ENCODE measurements at places on chromosomes 16 and 17.

- DNase-seq = no peak
These were observed 14.7 kb downstream of the GSPT1 start for GRCh38 chr16:11901091-11901490.

- no peak for DNase-seq
These were observed 42.2 kb downstream of the NDEL1 start for GRCh38 chr17:8477715-8478441.

DNA sequence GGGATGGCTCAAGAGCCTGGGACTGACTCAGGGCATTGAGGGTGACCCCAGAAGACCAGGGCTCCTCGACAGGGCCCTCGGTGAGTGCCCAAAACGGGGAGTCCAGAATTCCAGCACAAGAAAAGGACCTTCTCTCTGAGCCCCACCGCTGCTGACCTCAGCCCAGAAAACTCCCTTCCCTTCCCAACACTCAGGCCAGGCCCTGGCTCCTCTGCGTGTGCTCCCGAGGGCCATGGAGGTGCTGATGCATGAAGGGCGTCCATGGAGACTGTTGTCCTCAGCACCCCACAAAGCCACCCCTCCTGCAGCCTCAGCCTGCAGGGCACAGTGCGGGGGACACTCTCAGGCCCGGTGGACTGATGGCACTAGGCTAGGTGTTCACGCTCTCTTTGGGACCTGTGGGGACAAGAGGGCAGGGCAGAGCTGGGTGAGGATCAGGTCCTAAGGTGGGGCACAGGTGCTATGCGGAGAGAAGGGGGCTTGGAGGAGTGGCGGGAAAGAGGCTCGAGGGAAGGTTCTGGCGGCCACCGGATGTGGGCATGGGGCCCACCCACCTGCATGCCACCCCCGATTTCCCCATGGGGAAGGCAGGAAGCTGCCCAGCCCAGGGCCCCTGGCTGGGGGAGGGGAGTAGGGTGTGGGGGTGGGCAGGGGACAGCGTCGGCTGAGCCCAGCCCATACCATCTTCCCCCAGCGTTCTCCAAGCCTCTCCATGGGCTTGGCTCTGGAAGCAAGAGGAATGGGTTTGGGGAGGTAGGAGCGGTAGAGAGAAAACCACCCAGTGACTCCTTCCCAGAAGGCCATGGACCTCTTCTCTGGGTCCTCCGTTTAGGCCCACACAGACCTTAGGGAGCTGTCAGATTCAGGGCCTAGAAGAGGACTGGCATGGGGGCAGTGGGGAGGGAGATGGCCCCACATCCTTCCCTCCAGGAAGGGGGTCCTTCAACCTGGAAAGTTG lies 4.5 kb upstream of the TSPOAP1 start:
- peak; percentile 69 for DNase-seq

DNA sequence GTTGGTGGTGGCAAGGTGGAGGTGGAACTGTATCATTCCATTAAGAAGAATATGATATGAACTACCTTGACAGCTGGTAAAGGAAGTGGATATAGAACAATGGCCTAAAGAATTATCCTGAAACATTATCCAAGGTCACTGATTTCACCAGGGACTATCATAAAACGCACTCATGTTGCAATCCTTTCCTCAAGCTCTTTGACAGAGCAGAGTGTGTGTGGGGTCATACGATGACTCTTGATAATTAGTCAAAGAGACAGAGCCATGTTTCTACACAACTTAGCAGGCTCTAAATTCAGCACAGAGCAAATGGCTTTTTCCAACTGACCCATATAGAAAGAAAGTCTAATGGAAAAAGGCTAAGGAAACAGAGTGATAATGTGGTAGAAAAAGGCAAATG lies 126.4 kb upstream of the ANKFN1 start:
- no peak for DNase-seq

DNA sequence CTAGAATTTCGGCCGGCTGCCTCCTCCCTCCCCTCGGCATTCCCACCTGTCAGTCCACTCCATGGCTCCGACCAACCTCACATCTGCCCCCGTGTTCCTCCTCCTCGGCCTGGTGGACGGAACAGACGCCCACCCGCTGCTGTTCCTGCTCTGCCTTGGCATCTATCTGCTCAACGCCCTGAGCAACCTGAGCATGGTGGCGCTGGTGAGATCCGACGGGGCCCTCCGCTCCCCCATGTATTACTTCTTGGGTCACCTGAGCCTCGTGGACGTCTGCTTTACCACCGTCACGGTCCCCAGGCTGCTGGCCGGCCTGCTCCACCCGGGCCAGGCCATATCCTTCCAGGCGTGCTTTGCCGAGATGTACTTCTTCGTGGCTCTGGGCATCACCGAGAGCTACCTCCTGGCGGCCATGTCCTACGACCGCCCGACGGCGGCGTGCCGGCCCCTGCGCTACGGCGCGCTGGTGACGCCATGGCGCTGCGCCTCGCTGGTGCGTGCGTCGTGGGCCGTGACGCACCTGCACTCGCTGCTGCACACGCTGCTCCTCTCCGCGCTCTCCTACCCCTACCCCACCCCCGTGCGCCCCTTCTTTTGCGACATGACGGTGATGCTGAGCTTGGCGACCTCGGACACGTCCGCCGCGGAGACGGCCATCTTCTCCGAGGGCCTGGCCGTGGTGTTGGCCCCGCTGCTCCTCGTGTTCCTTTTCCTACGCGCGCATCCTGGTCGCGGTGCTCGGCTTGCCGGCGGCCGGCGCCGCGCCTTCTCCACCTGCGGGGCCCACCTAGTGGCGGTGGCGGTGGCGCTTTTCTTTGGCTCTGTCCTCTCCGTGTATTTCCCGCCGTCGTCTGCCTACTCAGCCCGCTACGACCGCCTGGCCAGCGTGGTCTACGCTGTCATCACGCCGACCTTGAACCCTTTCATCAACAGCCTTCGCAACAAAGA lies at the start of gene OR3A2:
Gene OR3A2, minus strand, starts transcription at position 440 of the 948 bp plus-strand sequence.
- DNase-seq = no peak

- no peak for DNase-seq
These were observed 13.0 kb downstream of the NMRAL1 start for GRCh38 chr16:4461250-4462085.

DNA sequence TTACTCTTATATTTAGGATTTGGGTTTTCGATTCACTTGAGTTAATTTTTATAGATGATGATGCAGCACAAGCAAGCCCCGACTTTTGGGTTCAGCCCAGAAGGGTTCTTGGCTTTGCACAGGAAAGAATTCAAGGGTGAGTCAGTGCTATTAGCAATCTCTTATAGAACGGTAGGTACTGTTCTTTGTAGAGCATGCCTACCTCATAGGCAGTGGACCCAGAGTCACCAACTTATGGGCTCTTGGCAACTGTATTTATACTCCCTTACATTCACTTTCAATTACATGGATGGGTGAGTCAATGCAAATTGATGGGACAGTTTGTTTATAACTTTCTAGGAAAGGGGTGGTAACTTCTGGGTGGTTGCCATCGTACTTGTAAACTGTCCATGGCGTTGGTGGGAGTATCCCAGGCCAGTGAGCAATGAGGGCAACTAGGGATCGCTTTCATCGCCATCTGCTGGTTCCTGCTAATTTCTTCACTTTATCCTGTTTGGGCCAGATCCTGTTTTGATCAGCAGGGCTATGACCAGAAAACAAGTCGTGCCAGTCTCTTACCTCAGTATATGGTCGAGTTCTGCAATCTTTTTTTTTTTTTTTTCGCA lies 362.6 kb downstream of the CNTNAP4 start:
- no peak for DNase-seq

- DNase-seq = no peak
These were observed 10.7 kb downstream of the TACO1 start for GRCh38 chr17:63611354-63611753.

- no peak for DNase-seq
These were observed 26.3 kb upstream of the SLC38A8 start for GRCh38 chr16:84068783-84069462.

- no peak for DNase-seq
These were observed 19.4 kb upstream of the JPH3 start for GRCh38 chr16:87582966-87583325.

- DNase-seq = no peak
These were observed 256.6 kb upstream of the KCNJ16 start for GRCh38 chr17:69818467-69818866.

GRCh38 chr17:63528183-63528582 lies 5.0 kb downstream of the KCNH6 start:
- no peak for DNase-seq

DNA sequence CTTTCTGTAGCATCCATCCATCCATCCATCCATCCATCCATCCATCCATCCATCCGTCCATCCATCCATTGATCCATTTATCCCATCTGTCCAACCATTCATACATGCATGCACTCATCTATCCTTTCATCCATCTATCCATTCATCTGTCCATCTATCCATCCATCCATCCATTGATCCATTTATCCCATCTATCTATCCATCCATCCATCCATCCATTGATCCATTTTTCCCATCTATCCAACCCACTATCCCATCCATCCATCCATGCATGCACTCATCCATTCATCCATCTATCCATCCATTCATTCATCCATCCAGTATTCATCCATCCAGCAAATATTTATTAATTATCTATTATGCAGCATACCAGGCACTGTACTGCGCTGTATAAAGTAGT lies 34.8 kb downstream of the IRX5 start:
- no peak for DNase-seq

GRCh38 chr16:70685938-70686375 lies at the start of gene MTSS2:
MTSS2 (minus strand) TSS chr16:70686053; CDS start chr16:70685791, 262 bp downstream.
- no peak for DNase-seq

GRCh38 chr16:54284319-54284930 lies 2.2 kb downstream of the IRX3 start:
- DNase-seq = no peak

DNA sequence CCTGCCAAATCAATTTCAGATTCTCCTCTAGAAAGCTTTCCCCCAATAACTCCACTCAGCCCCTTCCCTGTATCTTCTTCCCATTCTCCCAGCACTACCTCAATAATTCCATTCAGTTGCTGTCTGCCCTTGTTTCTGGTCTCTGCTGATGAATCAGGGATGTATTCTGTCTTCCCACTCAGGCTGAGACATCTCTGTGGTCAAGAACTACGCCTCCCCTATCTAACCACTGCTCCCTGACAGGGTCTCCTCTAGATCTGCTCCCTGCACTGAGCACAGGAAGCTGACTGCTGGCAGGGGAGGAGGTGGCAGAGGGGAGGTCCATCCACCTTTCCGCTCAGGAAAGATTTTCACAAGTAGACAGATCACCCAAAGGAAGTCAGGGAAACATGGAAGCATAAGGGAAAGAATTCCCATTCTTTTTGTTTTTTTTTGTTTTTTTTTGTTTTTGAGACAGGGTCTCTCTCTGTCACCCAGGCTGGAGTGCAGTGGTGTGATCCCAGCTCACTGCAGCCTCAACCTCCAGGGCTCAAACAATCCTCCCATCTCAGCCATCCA lies 16.9 kb upstream of the SP2 start:
- DNase-seq = no peak

DNA sequence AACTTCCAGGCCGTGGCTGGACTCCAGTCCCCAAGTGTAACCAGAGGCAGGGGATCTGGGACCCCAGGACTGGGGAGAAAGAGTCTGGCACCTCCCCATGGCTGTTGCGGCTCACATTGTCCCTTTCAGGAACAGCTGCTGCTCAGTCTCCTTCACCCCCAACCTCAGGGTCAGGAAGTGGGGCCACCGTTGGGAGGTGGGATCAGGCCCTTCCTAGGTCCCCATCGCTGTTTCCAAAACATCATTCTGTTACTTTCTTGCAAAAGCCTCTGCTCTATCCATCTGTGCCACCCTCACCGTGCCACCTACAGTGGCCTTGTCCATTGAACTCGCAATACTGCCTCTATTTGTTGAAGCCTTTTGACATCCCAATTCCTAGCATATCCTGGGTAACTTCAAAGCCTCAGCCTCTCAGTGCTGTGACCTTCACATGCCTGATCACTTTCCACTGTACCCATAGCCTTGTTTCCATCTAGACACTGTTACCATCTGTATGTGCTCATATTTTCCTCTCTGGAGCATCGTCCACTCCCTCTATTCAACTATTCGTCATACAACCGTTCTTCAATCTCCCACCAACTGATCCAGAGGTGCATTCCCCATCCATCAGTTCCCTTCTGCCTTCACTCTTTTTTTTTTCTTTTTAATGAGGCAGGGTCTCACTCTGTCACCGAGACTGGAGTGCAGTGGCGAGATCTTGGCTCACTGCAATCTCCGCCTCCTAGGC lies 15.0 kb upstream of the SRCIN1 start:
- DNase-seq = no peak

GRCh38 chr17:40848583-40849235 lies 18.3 kb downstream of the KRT12 start:
- DNase-seq = no peak

DNA sequence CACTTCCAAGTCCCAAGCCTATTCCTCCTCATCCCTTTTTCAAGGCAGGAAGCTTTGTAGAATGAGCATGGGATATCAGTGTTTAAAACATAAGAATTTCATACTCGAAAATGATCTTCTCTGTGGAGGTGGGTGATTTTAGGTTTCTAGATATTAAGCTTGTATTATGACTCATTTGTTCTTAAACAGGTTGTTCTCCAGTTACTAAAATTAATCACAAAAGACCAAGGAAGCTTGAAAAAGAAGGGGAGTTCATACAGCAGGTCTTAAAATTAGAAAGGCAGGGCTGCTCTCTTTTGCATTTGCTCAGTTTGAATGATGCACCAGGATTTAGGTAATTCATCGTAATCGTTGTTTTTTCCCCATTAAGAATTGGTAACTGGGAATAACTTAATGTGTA lies 208.7 kb downstream of the PRKCA start:
- no peak for DNase-seq

GRCh38 chr17:48570325-48571023 lies 7.7 kb downstream of the HOXB4 start:
- DNase-seq = no peak

DNA sequence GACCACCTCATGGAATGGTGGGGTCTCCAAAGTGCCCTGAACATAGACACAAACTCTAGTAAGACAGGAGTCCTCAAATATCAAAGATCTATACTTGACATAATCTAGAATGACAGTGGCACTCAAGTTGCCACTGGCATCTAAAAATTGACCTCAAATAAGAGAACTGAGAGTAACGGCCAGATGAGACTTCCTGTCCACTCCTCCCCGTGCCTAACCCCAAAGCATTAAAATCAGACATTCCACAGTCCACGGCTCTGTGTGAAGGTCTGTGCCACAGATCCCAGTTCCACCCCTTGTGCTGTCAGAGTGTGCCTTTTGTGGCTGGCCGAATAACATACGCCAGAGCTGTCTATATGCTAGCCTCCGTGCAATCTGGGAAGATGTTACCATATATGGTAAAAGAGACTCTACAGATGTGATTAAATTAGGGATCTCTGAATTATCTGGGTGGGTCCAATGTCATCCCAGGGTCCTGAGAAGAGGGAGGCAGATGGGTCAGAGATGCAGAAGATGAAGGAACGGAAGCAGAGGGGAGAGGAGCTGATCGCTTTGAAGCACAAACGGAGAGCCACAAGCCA lies 21.0 kb upstream of the EVPL start:
- no peak for DNase-seq
